Activated T-helper 9 cell treated with anti-CD3 and anti-CD28 coated beads, Interleukin-2, amount 50 U/mL, for 16 hours (primary cell): ENCODE measurements at places on chromosomes 12 and 14.

DNA sequence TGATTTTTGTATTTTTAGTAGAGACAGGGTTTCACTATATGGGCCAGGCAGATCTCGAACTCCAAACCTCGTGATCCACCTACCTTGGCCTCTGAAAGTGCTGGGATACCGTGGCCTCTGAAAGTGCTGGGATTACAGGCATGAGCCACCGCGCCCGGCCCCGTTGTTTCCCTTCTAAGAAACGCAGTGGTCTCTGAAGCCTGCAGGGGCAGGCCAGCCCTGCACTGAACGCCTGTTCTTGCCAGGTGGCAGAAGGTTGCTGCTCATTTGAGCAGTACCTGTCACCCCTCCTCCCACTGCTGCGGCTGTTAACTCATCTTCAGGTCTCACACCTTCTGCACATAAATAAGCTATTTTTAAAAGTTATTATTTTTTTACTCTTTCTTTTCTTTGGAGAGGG is 24.3 kb downstream of the GPRC5A start:
- DNase-seq = no peak

- no peak for DNase-seq
Observed at GRCh38 chr12:93578221-93578620, 5.7 kb downstream of the SOCS2 start.

DNA sequence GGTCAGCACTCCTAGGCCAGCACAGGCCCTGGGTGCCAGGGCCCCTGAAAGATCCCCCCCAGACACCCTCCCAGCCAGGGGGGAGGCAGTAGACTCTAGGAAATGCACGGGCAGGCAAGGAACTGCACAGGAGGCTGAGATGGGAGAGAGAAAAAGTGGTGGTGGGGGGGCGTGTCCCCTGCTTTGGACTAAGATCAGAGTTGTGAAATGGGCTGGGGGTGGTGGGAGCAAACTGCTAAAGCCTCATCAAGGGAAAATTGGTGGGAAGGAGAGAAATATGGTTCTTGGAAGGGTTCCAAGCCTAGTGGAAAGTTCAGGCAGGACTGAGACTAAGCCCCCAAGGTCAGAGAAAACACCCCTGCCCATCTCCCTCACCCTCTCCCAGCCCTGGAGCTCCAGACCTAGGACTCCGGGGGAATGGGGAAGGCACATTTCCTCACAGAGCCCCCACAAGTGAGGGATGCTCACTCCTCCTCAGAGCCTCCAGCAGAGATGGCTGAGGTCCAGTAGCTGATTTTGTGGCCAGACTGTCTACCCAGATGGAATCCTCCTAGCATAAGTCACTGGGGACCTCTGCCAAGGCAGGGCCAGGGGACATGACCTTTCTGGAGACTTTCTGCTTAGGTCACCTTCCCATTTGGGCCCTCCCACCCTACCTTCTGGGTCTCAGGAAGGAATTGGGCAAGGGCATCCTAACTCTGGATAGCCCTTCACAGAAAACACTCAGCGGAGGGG is 29.8 kb downstream of the FIGNL2 start:
- no peak for DNase-seq

- DNase-seq = no peak
Observed at GRCh38 chr14:105748204-105748578, 221.8 kb downstream of the TMEM121 start.

GRCh38 chr14:99415496-99416281 is 65.0 kb downstream of the SETD3 start:
- DNase-seq = peak; percentile 16

DNA sequence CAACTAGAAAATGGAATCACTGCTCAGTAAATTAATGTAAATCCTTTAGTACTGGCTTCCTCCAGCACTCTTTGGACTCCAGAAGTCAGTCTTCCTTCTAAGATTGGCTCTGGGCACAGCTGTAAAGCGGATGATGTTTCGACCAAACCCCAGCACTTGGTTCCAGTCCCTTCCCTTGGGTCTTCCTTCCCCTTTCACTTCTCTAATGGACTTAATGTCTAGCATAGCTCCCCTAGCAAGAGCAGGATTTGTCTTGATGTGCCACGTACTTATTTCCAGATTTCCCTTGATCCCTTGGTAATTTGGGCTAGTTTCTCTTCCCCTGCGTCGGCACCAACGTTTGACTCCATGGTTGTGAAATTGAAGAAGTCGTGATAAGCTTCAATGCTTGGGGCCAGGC is 28.3 kb downstream of the C12orf75 start:
- DNase-seq = no peak

GRCh38 chr14:57889245-57889644 is 23.4 kb upstream of the SLC35F4 start:
- no peak for DNase-seq

DNA sequence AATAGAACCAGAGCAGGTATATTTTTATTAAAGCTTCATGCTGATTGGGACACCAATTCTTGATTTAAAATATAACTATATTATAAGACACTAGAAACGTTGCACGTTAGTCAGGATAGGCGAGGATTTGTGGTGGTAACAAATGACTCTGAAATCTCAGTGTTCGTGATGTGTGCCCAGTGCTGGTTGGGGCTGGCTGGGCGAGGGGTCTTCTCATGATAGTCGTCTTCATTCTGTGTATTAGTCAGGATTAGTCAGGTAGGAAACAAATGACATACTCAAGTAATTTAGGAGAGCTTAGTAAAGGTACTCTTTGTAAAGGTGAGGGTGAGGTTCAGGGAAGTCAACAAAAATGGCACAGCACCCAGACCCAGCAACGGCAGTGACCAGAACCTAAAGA is 73.9 kb upstream of the HIF1A start:
- DNase-seq = no peak

DNA sequence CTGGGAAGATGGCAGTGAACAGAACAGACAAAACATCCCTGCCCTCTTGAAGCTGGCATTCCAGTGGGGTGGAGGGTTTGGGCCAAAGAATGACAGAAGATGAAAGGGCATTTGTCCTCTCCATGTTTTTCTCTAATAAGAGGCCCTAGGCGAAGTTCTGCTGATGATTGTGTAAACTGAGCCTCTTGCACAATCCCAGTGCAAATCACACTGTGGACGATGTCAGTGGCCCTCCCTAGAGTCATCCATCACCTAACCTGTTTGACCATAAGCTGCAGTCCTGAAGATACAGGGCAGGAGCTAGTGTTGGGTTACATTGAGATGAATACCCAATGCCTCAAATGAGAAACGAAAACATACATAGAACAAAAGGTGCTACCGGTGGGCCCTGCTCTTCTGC is 622.4 kb upstream of the TBX3 start:
- no peak for DNase-seq

- no peak for DNase-seq
Observed at GRCh38 chr14:38199739-38200138, 8.0 kb upstream of the SSTR1 start.

GRCh38 chr12:31931796-31932715 is 27.2 kb upstream of the RESF1 start:
- DNase-seq = no peak

DNA sequence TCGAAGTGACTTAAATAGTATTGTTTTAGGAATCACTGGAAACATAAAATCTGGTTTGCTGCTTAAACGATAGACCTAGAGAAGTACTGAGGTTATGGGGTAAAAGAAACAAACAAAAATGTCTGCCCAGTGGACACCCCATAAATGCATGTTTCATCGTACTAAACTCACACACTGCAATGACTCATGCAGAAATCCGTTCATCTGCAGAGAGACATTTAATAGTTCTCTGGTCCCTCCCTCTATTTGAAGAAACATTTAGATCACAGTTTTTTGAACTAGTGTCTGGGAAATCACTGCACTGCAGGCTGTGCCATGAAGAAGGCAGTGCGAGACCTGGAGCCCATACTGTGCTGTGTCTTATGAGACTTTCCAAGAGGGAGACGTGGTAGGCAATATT is 25.5 kb downstream of the SLC17A8 start:
- DNase-seq = no peak

- no peak for DNase-seq
Observed at GRCh38 chr12:14935031-14935430, 3.3 kb downstream of the ERP27 start.

GRCh38 chr14:83860631-83861155 is 1669.3 kb upstream of the FLRT2 start:
- no peak for DNase-seq

- no peak for DNase-seq
Observed at GRCh38 chr14:24992624-24993360, 57.2 kb downstream of the STXBP6 start.

- no peak for DNase-seq
Observed at GRCh38 chr12:2288471-2288870, 235.7 kb downstream of the CACNA1C start.

DNA sequence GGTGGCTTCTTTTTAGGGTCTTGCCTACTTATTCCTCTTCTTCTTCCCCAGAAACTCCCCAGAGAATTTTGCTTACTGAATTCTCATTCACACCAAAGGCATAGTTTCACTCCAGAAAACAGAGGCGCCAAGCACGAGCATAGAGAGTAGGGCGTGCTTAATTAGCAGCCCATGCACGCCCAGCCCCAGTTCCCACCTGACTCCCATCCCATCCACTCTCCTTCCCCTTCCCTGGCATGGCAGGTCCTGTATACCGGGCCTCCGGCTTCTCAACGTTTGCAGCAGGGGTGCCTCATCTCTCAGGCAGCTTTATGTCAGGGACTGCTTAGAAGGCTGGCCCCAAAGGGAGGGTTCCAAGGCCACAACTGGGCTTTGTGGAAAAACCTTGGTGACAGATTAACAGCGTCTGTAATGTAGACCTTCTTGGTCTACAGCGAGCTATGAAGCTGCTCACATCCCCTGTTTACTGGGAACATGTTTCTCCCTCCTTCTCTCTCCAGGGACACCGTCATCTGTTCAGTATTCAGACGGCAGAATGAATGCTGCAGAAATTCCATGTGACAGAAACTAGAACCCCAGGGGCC is 62.7 kb downstream of the ACTN1 start:
- no peak for DNase-seq

GRCh38 chr14:62604524-62604923 is 440.7 kb downstream of the KCNH5 start:
- DNase-seq = no peak

- peak; percentile 52 for DNase-seq
Observed at GRCh38 chr14:99261912-99262787, 9.8 kb downstream of the BCL11B start.

DNA sequence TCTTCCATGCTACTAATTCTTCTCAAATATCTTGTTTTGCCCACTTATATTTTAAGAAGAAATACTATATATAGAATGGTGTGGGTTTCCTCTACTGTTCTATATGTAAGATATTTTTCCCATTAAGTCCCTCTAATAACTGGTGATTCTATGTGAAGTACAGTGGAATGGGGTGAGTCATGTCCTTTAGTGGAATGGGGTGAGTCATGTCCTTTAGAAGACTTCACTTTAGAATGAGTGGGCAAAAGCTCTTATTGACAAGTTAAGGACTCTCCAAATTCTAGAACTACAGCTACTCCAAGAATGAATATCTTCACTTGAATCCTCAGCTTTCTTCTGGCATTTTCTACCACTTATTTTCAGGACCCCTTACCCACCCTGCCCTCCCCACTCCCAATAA is 349.9 kb downstream of the ETNK1 start:
- no peak for DNase-seq

DNA sequence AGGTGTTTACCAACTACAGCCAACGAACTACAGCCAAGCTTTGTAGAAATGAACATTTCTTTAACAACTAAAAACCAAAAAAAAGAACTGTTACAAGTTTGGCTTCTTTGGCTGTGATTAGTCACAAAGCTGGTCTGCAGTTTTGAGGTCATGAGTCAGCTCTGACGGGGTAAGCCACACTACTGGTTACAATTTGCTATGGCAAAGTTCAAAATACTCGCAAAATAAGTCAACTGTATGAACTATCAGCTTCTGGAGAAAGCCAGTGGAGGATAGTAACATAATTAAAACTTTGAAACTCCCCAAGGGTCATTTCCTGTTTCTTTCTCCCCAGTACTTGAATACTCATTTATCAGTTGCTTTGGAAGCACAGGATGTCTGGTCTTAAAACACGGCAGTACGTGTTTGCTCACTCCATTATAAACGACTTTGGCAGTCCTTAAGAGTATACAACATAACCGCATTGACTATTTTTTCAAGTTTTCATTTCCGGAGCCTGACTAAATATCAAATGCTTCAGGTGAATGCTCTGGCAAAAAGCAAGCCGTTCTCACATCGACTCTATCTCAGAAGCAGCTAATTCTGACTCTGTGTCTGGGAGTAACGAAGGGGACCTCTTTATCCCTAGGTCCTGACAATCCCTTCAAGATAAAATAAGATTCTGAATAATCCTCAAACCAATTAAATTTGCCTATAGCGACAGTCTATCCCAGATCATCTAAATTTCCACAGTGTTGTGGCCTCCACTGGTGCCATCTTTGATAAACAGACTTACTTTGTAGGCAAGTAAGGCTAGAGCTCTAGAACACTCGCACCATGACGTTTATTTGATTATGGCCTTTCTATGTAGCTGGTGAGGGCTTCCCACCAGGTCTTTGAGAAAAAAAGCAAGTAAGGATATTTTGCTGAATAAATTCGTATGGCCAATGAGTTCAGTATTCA is 10.6 kb downstream of the PHLDA1 start:
- DNase-seq = peak; percentile 53

- no peak for DNase-seq
Observed at GRCh38 chr12:67578976-67579661, 69.4 kb upstream of the DYRK2 start.

DNA sequence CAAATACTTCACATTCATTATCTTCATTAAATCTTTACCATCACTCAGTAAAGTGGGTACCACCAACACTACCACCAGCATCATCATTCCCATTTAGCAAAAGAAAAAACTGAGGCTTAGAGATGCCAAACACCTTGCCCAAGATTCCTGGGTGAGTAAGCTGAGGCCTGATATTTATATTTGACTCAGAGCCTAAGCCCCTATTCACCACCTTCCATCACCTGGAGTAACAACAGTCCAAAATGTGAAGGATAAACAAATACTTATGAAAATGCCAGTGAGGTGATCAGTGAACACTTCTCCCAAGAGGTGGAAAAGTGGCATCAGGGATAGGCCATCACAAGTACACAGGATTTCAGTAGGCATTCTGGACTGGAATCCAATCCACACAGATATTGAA is 3.7 kb downstream of the SLC38A1 start:
- DNase-seq = no peak

- DNase-seq = no peak
Observed at GRCh38 chr14:64193821-64194220, 100.3 kb downstream of the ESR2 start.

DNA sequence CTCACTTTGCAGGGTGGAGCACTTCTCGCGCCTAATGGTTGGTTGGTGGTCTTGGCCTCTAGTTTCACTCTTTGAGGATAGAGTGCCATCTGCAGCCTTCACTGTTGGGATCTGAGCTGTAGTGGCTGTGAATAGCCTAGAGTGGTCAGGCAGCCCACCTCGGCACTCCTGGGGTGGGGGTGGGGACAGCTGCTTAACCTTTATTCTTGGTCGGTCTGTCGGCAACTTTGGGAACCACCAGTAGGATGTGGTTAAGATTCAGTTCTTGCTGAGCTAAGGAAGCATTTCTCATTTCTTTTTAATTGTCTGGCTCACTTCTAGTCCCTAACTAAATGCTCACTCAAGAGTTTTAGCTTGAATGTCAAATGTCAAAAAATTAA is 21.1 kb downstream of the TMBIM6 start:
- no peak for DNase-seq

- no peak for DNase-seq
Observed at GRCh38 chr12:51051787-51052186, 3.7 kb downstream of the LETMD1 start.
